ENCODE measurements at places on chromosomes 16 and 17. TPM values are rescaled to one million over a fixed set of nuclear protein-coding genes. Genes with fewer than 3 reads are reported as not detected.

DNA sequence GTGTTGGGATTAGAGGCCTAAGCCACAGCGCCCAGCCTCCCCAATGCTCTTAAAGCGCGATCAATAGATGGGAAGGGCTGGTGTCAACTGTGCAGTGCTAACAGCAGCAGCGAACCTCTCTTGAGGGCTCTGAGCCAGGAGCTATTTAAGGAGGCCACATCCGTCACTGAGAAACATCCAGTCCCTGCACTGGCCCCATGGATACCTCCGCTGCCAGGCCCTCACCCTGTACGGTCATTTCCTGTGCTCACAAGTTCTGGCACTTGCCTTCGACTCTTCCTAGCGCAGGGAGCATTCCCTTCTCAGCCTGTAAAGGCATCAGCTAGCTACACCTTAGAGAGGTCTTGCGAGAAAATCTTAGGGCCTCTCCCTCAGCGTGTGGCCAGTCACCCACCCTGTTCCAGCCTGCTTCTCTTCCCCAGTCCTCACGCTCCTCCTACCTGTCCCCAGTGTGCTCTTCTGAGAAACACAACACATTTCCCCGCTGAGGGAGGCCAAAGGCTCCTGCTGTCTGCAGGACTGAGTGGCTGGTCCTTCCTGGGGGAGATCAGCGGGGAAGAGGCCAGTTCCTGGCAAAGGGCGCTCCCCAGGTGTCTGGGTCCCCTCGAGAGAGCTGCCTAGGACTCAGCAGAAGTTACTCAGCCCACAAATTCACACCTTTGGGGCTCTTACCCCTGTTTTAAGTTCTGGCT, 28.6 kb downstream of the GTF3C1 start:
- no peak for DNase-seq

GRCh38 chr17:44212507-44213402, 6.7 kb downstream of the UBTF start:
- DNase-seq = no peak

The TMEM238L gene
- polyA plus RNA-seq = not detected

DNA sequence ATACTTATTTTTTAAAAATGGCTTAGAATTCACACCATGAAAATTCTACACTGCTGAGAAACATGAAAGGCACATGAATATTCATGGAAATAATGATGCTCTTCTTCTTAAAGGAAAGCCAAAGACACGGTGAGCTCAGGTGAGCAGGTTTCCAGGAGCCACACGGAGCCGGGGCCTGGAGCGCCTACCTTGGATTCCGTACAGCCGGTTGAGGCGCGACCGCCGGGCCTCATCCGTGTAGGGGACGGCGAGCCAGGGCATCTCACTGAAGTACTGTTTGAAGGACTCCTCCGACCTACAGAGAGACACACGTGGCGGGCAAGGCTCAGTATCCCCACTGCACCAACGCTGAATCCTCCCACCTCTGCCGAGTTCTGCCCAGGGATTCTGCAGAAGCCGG, 37.1 kb downstream of the MRM3 start:
- no peak for DNase-seq

The ZDHHC1 gene
- polyA plus RNA-seq = not detected

- no peak for DNase-seq
These were observed 417.1 kb downstream of the TMEM114 start for GRCh38 chr16:8173111-8173644.

All from CD4-positive, alpha-beta memory T cell (primary cell).